Stomach (tissue), 19 donors: ENCODE measurements at places on chromosomes 4 and X.
A peak's percentile ranks its signal among the peaks of the same experiment; 100 is the strongest.

GRCh38 chr4:134470544-134470943 lies 269.0 kb upstream of the PABPC4L start:
- DNase-seq = peak; percentile 65

DNA sequence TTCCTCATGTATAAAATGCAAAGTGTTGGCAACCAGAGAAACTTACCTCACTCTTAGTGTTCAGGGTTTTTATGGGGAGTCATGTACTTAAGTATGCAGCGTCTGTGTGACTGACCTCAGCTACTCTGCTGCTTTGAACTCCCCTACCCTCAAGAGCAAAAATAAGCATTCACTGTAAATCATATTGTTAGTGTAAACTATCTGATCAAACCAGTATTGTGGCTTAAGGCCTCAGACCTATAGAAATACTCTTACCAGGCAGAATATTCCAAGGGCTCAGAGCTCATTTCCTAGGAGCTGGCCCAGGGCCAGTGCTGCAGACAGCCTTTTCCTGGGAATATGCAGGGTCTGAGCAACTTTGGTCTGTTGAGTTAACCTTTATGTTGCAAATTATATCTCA lies 453.1 kb downstream of the CCSER1 start:
- DNase-seq = peak; percentile 27

- DNase-seq = no peak
Observed at GRCh38 chrX:23292354-23292987, 42.2 kb upstream of the PTCHD1 start.

DNA sequence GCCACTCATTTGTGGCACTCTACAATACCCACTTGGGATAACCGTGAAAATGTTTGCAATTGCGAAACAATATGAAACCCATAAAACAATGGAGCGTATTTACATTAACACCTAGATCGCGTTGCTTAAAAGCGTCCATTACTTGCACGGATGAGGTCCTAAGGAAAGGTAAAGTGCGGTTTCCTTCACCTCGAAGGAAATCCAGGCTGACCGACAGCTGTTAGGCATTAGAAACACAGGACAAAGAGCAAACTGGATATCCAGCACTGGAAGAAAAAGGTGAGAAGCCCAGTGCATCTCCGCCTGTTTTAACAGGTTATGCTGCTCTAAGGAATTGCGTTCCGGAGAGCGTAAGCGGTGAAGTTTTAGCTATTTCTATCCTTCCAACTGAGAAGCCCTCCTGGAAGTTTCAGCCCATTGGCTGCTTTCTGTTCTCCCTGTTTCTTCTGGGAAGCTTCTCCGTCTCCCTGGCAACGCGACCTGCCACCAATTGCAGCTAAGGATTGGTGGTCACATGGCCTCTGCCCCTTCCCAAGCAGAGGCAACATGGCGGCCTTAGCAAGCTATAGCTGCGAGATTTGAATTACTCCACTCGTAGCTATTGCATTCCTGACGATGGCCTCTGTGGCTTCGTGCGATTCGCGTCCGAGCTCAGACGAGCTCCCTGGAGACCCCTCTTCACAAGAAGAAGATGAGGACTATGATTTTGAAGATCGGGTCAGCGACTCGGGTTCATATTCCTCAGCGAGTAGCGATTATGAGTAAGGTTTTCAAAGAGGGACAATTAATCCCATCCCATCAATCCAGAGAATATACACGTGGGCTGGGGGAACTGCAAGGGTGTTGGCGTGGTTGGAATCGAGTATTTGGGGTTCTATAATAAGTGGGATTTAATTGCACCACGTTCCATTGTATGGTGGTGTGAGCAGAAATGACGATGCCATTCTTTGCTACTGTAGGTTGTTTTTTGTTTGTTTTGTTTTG lies at the start of gene INTU:
Gene INTU (plus strand): TSS at position 538 of the 984 bp plus-strand sequence. CDS start 78 bp downstream, at position 616.
- peak; percentile 92 for DNase-seq

- peak; percentile 46 for DNase-seq
Observed at GRCh38 chr4:146520896-146521540, 722 bp downstream of the SLC10A7 start.

DNA sequence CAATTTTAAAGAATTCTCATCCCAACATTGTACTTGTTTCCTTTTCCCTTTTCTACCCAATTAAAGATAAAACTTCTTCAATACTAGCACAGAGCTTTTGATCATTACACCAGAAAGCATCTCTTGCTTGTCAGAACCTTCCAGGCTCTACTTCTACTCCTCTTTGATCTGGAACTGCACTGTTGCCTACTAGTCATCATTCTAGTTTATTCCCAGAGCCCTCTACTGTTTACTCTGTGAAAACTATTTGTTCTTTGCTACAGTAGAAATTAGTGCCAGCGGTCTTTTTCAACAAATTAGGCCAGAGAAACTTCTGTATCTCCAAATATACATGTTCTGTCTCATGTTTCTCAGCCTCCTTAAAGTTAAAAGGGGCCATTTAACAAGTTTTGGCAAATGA lies 46.8 kb upstream of the TMPRSS11F start:
- no peak for DNase-seq

DNA sequence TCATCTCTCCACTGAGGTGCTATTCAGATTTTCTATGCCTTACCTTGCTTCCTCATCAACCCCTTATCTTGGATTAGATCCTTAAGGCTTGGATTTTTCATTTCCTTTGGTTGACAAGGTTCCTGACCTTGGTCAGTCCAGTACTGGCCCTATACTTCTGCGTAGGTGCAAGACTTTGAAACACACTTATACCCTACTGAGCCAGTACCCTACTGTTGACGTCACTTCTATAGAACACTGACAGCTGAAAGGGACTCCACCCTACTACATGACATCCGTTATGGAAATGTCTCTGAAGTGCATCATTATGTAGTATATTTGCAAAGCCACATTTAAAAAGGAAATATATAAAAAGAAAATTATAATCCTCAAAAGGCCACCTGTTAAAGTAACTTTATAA lies 12.0 kb upstream of the PLS3 start:
- DNase-seq = no peak

DNA sequence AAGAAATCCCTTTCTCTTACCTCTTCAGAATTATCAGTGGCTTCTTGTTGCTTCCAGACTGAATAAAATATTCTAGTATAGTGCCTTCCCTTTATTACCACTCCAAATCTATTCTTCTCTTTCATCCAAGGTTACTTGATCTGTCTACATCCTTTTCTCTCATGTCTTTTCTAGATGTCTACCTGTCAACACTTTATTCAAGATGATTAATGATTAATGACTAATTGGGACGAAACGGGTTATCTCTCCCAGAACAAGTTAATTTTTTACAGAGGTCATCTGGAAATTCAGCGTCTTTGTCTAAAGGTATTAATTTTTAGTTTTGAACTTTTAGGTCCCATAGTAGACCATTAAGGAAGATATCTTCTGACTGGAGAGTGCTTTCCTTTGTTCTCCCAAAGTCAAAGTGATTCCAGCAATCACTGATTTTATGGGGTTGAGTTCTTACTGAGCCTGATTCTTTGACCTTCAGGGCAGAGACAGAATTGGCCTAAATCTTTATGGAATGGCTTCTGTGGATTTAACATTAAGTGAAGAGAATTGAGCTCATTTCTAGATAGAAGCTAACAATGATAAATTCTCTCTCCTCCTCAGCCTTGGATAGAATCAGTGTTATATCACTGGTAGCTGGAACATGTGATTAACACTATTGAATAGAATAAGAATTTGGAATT lies 335.4 kb upstream of the TEX13C start:
- DNase-seq = no peak

DNA sequence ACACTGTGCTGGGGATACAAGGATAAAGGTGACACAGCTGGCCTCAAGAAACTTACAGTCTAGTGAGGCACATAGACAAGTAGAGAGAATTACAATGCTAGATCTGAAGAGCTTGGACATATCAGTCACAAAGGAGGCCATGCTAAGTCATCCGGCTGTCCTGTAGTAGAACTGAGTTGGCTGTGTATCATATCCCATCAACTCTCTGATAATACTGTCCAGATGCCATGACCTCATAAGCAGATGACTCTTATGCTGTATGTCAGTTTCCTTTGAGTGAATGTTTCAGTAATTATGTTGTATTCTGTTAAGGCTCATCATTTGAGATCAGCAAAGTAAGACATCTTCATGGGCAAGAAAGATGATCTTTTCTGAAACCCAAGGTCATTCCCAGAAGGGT lies 442.9 kb downstream of the MID1IP1 start:
- DNase-seq = peak; percentile 11

DNA sequence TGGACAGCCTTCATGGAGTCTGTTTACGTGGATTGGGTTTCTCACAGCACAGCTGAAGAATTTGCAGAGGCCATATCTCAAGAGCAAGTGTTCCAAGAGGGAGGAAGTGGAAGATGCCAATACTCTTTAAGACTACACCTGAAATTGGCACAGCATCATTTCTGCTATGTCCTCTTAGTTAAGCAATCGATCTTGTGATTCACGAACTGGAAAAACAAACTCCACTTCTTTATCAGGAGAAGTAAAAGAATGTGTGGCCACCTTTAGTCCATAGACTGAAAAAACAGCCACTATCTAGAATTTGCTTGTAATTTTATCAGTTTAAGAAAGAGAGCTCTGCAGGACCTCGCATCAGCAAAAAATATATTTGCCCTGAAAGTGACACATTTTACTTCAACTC lies 473.1 kb upstream of the ATOH1 start:
- no peak for DNase-seq

GRCh38 chr4:142021181-142021580 lies 384.8 kb downstream of the IL15 start:
- no peak for DNase-seq

- DNase-seq = no peak
Observed at GRCh38 chr4:57658188-57658587, 548.0 kb upstream of the IGFBP7 start.

DNA sequence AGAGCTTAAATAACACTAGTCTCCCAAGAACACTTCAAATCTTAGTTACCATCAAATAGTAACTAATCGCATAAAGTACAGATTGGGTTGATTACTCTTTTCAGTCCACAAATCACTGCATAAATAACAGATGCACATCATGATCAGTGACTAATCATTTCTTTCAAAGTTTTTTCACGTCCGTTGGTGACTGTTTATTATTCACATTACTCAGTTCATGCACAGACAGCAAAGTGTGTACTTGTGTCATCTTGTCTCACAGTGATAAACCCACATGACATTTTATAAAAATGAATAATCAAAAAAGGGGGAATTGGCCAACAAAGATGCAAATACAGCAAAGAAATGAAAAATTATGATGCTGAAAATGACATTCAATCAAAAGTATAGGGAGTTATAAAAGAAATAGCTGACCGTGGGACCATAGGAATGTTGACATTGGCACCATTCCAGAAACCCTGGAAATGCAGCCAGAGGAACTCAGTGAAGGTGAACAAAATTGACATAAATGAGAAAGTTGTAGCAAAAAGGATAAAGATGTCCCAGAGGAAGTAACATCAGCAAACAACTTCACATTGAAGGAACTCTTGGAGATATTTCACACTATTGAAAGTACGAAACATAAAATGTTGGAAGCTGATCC lies 161.5 kb downstream of the SOX3 start:
- no peak for DNase-seq

- DNase-seq = no peak
Observed at GRCh38 chr4:151702256-151702655, 58.6 kb downstream of the GATB start.

DNA sequence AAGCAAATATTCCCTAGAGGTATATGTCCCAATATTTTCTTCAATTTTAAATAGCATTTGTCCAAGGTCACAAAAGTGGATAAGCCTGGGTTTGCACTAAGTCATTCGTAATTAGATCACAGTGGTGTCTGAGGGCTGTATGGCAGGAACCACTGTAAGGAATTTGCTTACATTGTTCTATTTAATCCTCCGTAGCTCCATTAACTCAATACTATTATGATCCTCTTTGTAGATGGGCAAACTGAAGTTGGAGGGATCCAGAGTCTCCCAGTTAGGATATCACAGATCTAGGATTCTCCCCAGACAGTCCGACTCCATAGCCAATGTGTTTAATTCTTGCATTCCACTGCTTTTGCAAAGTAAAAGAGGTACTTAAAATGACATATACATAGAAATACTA lies 242.7 kb upstream of the DCAF8L1 start:
- no peak for DNase-seq

- DNase-seq = peak; percentile 51
Observed at GRCh38 chrX:43349363-43349762, 306.7 kb upstream of the MAOA start.

GRCh38 chr4:7518871-7519637 lies 84.3 kb upstream of the PSAPL1 start:
- no peak for DNase-seq

- peak; percentile 95 for DNase-seq
Observed at GRCh38 chr4:42656944-42657792, at the start of gene ATP8A1. Gene ATP8A1, minus strand, starts transcription at chr4:42657105. Its CDS starts 232 bp downstream, at chr4:42656873.

DNA sequence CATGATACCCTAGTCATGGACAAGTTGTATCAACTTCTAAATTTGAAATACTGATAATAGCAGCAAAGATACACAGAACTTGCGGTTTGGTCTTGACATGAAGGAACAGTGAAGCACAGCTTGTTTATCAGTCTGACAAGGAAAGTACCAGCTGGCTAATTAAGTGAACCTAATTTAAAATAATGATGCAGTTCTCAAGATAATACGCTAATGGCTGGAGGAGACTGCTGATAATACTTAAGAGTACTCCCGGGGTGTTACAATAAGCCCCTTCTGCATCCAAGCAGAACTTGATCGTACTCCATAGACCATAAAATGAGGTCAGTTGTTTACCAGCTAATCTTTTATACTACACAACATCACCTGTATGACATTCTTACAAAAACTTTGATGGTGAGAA lies 697.5 kb downstream of the FSTL5 start:
- DNase-seq = no peak

GRCh38 chr4:57065730-57066482 lies 44.3 kb downstream of the IGFBP7 start:
- no peak for DNase-seq

DNA sequence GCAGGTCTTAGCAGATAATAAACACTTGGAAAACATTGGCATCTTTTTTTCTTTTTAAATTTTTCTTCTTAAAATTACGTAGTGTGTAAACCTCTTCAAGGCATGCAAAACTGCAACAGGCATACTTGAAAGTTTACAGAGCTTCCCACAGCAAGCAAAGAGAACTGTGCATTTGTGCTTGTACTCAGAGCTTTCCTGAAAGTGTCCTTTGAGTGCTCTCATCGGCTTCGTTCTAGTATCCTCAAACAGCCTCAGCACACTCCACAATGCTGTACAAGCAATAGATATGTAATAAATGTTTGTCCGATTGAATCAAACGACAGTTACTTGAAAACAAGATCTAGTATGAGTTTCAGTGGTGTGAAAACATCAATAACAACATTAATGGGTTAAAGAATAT lies 227.5 kb downstream of the PAPSS1 start:
- DNase-seq = no peak

DNA sequence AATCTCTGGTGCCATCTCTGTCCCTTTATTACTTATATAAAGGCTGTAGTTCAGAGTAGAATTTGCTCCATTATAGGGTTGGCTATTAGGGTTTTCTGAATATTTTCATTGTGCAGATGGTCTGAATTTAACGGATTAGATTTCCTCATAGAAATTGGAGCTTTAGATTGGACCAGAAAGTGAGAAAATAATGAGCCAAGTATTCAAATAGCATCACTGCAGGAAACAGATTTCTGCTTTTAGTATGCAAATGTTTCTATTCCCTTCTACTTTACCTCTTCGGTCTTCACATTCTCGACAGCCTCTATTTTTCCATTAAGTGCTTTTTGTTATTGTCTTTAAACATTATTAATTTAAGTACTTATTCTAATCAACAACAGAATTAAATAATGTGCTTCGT lies 55.4 kb downstream of the TRIM2 start:
- no peak for DNase-seq
